ENCODE measurements at places on chromosomes 2 and 18.

DNA sequence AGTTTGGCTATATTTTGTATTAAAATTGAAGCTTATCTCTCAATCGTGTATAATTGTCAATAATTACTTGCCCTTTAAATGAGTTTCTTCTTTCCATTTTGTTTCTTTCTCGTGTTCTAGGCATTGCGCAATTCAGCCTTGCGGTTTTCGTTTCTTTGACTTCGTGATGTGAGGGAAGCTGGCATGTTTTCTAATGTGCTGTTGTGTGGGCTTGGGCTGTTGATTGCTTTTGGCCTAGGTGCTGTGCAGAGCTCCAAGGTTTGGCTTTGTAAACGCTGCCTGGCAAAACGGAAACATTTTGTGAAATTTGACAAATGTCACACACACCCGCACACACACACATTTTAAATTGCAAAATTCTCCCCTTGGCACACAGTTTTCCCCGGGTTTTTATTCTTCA is 242.6 kb upstream of the TCF4 start:
- no peak for DNase-seq

- no peak for DNase-seq
Measured at GRCh38 chr2:20771299-20771698, 51.6 kb downstream of the LDAH start.

DNA sequence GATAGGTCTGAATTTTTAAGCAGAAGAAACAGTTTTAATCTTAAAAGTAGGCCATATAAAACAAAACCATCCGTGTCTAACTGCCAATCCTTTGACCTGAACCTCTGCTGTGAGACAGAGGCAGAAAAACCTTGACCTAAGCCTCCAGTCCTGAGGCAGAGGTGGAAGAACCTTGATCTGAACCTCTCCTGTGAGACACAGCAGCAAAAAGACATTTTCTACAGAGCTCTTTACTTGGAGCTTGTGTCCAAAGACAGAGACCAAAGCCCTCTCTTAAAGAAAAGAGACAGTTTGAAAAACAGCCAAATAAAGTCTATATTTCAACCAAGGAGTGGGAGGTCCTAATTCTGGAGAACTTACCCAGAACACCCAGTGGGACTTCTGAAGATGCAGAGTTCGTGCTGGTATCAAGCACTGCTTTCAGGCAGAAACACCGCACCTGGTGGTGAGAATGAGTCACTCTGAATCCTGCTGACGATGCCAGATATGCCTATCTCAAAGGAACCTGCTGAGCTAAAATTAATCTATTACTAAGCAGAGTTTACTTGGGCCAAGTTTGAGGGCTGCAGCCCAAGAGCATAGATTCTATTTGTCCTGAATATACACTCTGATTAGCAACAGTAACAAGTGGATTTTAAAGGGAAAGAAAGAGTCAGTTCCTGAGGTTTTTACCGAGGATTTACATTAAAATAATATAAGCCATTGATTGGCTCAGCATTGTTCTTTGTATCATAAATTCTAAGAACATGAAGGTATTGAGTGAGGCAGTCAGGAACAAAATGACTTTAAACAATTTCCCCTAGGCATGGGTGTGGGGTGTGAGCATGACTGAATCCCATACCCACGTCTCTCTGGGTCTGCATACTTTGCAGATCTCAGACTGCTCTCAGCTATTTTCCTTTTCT is 806.4 kb downstream of the TRIB2 start:
- no peak for DNase-seq

- no peak for DNase-seq
Measured at GRCh38 chr2:64989982-64990614, 899 bp downstream of the SLC1A4 start.

GRCh38 chr2:122238006-122238559 is 482.6 kb downstream of the TSN start:
- DNase-seq: no peak

DNA sequence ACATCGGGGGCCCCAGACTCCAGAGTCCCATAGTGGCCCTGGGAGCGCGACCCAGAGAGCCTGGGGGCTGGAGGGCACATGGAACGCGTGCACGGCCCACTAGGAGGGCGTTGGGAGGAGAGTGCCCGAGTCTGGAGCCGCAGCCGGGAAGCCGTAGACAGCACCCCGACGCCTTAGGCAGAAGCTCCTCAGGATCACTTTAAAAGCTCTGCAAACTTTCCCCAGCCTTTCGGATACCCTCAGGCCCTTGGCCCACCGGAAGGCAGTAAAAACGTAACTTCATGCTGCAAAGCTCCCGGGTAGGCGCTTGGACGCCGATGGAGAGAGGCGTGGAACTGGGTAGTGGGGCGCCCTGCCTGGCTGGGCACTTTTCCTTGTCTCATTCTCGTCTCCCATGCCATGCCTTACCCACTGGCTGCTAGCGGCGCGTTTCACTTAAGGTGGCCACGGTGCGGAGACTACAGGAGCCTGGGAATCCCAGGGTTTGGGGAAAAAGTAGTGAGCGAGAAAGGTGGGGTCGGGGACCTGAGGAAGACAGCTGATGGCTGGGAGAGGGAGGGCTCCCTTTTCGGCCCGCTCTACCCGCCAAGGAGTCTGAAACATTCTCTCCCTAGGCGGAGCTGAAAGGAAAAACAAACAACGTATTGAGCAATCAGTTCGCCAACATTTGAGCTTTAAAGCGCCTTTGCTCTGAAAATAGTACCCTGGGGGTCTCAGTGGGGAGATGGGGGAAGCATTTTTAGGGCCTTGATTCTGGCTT is 141.8 kb downstream of the MEIS1 start:
- no peak for DNase-seq

DNA sequence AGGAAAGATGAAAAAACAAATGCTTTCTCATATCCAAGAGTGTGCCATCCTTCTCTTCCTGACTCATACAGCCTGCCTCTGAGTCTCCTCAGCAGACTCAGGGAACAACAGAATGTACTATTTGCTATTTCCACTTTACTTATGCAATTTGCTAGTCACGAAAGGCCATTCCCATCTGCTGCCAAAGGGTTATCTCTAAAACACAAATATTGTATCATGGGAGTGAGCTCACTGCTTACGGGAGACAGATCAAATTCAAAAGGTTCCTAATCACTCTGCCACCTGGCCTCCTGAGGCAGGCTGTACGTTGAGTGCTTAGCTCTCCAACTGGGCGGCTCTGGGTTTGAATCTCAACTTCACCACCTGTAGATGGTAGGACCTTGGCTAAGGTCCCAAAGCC is 92.0 kb downstream of the GAREM1 start:
- no peak for DNase-seq

DNA sequence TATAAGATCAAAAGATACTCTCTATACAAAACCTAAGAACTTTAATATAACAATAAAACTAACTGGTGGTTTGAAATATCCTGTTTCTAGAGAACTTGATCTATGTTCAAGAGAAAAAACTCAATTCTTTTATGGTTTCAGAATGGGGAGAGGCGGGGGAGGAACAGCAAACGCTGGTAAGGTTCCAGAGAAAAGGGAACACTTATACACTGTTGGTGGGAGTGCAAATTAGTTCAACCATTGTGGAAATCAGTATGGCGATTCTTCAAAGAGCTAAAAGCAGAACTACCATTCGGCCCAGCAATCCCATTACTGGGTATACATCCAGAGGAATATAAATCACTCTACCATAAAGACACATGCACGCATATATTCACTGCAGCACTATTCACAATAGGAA is 17.2 kb downstream of the FAM98A start:
- no peak for DNase-seq

DNA sequence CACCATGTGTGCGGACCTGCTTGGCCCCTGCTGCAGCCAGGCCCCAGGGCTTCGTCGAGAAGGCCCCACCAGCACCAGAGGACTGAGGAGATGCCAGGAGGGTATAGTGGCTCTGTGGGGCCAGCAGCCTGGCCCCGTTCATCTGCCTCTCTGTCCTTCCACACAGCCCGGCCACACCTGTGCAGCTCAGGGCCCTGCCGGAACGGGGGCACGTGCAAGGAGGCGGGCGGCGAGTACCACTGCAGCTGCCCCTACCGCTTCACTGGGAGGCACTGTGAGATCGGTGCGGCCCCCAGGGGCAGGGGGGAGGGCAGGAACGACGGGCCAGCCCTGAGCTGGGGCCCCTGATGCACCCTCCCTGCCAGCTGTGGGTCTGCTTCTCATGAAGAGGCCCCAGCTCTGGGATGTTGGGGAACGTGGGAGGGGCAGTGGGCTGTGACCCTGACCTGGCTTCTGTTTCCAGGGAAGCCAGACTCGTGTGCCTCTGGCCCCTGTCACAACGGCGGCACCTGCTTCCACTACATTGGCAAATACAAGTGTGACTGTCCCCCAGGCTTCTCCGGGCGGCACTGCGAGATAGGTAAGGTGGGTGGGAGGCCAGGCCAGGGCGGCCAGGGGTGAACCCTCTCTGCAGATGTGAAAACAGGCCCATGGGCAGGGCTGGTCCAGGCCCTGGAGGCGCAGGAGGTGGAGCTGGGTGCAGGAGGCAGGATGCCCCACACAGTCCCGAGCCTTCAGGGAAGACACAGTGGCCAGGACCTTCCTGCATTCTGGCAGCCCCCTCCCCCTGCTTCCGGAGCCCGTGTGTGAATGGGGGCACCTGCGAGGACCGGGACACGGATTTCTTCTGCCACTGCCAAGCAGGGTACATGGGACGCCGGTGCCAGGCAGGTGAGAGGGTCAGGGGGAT is 50.3 kb downstream of the MTERF4 start:
- no peak for DNase-seq

DNA sequence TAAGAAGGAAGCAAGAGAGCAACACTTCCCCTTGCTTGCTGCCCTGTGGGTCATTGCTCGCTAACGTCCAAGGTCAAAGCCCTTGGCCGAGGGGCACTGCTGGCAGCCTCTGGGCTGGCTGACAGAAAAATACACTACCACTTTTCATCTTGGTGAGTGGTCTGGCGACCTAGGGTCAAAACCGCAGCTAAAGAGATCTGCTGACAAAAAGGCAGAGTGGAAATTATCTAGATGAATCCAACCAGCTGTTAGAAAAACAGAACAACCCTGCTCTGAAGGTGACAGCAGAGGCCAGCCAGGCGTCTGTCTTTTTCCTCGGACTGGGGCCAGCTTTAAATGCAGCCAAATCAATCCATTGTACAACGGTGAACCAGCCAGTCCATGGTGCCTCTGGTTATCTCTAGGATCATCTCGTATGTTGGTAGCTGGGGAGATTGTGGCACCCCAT is 92.6 kb downstream of the CD8B2 start:
- no peak for DNase-seq
